ENCODE measurements at places on chromosomes 2 and 18.
A peak's percentile ranks its signal among the peaks of the same experiment; 100 is the strongest.

DNA sequence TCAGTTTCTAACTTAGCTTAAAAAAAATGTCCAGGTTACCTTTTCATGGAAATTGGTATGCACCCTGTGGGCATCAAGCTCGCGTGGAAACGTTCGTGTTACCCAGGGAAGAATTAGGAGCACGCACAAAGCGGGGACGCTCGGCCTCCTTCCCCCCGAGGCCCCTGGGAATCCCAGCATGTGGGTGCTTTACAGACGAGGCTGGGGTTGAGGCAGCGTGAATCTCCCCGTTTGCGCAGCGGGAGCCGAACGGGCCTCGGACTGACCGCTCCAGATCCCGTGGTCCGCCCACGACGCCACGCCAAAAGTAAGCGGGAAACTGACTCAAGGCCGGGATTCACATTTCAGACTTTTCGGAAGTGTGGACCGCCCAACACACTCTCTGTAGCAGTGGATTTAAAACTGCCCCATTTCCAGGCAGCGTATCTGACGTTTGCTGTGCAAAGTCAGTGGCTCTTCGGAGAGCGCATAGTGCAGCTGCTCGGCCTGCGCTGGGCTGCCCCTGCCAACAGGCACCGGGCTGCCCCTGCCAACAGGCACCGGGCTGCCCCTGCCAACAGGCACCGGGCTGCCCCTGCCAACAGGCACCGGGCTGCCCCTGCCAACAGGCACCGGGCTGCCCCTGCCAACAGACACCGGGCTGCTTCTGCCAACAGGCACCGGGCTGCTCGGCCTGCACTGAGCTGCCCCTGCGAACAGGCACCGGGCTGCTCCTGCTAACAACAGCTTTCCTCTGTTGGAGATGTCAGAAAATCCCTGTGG, 49.7 kb downstream of the SH3YL1 start:
- DNase-seq: no peak

- DNase-seq: peak; percentile 10
These were observed 161.0 kb upstream of the ID2 start for GRCh38 chr2:8520791-8521344.

DNA sequence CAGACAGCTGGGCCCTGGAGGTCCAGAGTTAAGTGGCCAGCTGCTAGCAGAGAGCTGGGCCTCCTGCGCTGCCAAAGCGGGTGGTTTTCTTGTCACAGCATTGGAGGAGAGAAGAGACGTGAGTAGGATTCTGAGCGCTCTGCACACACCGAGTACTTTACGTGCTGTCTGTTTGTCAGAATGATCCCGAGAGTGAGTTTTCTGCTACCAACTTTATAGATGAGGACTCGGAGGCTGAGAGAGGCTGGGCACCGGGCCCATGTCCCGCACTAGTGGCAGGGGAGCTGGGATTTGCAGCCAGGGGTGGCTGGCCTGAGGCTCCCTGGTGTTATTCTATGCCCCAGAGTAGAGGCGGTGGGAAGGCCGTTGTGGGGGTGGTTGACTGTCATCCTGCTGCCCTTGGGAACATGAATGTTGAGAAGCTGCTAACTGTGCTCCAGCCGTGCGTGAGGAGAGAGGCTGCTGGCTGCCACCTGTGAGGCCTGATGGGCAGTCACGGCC, 36.3 kb upstream of the MBP start:
- no peak for DNase-seq

DNA sequence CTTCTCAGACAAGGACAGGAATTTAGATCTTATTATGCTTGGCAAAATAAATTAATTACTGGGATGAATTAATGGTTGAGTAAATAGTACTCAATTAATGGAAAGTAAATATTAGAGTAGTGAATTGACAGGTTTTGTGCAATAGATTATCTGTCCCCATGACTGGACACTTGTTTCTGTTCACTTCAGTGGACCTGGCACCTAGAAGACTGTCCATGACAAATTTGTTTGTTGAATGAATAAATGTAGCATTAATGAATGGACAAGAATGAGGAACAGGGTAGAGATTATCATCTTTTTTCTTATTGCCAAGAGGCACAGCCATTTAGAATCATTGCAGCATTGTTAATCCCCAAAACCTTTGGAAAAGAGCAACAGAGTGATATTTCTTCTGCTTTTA, 570.0 kb upstream of the CRIM1 start:
- DNase-seq: no peak

DNA sequence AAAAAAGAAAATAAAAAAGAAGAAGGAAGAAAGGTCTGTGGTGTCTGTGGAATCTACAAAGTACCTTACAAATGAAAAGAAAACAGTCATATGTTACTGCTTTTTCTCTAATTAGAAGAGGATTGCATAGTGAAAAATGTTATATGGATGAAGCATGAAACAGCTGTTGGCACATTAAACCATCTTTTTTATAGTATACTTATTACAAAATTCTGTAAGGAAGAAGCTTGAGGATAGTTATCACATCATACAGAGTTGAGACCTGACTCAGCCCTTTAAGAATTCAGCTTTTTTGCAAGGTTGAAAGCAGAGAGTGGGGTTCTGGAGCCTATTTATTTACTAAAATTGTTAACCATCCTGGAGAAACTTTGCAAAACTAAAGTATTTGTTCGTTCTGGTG, 222.7 kb downstream of the PHLPP1 start:
- DNase-seq: no peak

DNA sequence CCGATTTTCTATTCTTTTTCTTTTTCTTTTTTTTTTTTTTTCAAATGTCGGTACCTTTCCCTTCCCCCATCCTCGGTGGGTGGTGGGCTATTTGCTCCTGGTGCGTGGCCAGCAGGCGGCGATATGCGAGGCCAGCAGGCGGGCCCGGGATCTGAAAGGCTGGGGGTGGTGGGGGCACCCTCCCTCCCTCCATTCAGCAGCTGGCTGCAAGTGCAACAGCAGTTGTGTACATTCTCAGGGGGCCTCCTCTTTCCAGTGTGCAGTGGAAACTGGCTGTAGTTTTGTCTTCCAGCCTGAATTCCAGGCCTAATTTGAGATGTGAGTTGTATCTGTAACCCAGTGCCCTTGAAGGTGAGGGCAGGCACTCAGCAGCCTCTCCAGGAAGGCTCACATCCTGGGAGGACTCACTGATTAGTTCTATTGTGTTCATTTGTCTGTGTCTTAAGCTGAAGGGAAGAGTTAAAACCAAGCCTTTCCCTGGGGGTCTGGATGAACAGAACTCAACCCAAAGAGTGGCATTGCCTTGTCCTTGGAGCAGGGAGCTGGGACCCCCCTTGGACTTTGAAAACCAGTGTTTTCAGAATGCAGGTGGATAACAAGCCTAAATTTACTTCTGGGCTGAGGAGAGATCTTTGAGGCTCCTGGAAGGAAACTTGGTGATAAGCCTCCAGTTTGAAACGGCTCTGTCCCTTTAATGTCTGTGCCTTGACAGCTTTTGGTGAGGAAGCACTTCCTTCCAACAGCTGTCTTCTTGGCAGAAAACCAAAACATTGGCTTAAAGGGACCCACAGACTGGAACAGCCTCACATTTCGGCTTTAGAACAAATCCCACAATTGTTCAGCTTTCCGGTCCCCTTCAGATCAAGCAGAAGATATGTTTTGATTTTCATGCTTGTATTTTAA, 3.3 kb downstream of the MYCN start:
- peak; percentile 71 for DNase-seq

GRCh38 chr2:88521445-88522073, 69.1 kb upstream of the FOXI3 start:
- DNase-seq: no peak

GRCh38 chr2:120314690-120315366, 31.1 kb upstream of the INHBB start:
- no peak for DNase-seq
